ENCODE measurements at places on chromosomes 2 and 18.

DNA sequence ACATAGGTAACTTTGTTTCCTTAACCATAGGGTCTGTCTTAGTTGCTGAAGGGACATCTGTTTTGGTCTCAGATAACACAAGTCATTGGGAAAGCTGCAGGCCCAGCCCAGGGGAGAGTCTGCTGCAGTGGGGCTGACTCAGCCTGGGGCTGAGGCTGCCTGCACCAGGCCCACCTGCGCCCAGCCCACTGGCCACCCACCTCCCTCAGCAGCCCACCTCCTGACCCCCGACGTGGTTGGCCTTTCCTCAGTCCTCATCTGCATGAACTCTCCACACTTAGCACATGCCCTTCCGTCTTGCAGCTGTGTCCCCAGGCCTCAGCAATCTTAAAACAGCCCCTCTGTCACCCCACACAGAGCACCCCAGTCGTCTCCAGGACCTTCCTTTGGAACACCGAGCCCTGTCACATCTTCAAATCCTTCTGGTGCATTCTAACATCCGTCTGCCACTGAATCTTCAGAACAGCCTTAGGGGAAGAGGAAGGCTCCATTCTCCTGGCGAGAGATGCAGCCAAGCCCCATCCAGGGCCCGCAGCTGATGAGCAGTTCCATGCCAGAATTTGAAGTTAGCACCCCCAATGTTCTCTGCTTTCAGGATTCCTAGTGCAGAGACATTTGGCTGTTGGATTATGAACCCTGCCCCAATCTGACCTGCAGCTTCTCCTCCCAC lies 231.4 kb downstream of the SEPTIN10 start:
- DNase-seq: no peak

DNA sequence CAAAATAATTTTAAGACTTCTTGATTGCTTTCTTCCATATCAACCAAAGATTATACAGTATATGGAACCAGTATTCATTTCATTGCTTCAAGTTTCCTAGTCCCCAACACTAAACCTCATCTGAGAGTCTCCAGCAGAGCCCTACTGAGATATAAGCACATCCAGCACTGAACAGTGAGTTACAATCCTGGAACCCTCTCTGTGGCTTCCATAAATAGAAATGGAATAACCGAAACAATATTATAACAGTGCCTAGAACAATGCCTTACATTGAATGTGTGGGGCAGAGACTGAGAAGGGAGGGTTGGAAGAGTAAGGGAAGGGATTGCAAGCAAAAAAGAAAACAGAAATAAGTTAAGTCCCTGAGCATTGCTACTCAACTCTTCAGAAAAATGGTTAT lies 18.9 kb downstream of the AAK1 start:
- DNase-seq: no peak

DNA sequence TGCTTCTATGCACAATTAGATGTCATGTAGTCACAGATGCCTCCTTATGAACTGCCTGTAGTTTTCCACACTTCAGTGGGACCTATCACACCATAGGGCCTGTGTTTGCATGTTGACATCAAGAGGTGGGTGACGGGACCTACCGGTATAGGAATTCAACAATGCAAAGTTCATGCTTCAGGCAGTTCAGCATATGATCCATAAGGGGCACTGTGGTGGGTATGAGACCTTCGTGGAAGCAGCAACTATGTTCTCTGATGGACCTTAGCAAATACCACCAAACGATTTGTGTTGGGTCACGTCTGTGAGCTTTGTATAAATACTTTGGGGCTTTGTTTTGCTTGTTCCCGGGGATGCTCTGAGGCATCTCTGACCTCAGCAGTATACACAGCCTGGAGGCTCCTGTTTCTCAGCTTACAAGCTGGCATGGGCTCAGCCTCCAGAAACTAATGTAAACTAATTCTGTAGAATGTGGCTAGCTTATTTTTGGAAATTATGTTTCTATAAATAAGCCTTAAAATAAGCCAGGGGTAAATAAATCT lies 111.6 kb downstream of the DTNA start:
- no peak for DNase-seq

DNA sequence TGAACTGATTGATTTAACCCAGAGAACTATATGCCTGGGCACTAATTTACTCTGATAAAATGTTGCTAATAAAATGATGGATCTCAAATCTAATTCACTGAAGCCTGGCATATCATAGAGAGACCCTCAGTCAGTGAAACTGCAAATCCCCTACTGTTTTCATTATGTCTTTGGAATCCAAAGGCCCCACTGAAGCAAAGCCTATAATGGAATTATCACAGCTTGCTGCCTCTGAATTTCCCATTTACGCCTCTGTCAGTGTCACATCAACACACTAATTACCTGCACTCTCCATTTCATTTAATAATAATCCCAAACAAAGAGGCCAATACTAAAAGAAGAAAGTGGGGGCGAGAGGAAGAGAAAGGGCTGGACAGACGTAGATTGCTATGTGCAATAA lies 470.9 kb downstream of the MBD2 start:
- no peak for DNase-seq

DNA sequence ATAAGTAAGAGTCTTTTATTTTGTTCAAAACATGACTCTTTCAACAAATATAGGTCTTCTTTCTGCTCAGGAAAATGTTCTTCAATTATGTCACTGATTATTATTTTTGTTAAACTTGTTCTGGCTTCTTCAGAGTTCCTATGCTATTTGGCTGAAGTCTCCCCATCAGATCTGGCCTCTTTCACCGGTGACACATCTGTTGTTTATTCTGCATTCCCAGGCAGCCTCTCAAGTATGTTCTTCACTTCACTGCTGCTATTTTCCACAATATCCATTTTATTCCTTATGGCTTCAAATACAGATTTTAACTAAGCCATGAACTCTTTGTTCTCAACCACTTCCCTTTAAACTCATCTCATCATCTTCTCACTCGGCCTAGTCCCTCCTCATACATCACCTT lies 45.7 kb downstream of the HDAC4 start:
- no peak for DNase-seq

DNA sequence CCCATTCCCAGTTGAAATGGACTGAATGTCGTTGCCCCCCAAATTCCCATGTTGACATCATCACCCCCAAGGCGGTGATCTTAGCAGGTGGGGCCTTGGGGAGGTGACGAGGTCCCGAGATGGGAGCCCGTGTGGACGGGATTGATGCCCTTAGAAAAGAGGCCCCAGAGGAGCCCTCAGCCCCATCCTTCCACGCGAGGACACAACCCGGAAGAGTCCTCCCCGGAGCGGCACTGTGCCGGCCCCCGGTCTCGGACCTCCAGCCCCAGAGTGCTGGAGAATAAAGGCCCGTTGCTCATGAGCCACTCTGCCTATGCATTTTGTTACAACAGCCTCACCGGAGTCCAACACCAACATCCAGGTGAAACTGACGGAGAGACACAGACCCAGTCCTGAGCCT lies 30.4 kb upstream of the SALL3 start:
- DNase-seq: no peak

DNA sequence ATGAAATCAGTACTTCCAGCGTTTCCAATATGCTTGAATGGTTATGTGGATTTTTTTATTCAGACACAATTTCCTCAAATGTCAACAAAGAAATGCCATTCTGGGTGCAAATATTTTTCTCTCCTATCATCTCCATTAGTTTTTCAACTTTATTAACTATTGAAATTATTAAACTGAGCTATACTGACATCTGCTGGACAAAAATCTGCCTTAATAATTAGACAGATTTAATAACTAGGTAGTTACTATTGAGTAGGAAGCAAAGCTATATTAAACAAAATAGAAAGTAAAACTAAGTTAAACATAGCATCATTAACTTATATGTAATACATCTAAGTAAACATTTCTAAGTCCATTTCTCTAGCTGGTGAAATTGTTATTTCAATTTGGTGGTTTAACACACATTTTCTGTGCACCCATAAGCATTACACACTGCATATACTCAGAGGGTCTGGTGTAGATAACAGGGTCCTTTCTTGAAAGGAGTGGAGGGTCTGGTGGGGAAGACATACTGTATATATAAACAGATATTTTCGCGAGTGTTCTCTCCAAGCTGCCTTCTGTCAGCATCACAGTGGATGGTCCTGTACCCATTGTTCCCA lies 77.0 kb downstream of the LANCL1 start:
- peak; percentile 16 for DNase-seq

DNA sequence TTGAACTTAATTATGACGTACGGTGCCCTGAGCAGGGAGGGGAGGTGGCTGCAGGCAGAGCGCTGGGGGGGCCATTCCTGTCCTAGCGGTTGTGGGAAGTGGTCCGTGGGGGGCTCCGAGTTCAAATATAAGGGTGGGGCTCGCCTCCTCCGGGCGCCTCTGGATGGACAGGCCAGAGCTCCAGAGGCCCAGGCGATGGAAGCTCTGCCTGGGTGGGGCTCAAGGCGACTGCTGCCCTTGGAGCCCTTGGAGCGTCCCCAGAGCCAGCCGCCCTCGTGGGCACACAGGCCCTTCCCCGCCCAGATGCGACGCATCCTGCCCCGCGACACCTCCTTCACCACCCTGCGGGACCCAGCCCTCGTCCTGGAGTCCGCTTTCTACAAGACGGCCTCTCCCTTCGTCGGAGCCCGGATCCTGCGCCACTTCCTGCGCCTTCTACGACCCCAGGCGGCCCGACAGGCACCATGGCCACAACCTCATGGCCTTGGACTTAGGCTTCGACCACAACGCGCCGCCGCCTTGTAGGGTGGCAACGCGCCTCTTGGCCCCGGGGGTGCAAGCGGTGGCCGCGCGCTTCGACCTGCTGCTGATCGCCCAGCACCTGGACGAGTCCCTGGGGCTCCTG lies 10.5 kb downstream of the AQP12B start:
- no peak for DNase-seq

- no peak for DNase-seq
Measured at GRCh38 chr18:9421901-9422327, 53.4 kb upstream of the RALBP1 start.

GRCh38 chr2:69828938-69829255 lies 563 bp upstream of the GMCL1 start:
- no peak for DNase-seq

DNA sequence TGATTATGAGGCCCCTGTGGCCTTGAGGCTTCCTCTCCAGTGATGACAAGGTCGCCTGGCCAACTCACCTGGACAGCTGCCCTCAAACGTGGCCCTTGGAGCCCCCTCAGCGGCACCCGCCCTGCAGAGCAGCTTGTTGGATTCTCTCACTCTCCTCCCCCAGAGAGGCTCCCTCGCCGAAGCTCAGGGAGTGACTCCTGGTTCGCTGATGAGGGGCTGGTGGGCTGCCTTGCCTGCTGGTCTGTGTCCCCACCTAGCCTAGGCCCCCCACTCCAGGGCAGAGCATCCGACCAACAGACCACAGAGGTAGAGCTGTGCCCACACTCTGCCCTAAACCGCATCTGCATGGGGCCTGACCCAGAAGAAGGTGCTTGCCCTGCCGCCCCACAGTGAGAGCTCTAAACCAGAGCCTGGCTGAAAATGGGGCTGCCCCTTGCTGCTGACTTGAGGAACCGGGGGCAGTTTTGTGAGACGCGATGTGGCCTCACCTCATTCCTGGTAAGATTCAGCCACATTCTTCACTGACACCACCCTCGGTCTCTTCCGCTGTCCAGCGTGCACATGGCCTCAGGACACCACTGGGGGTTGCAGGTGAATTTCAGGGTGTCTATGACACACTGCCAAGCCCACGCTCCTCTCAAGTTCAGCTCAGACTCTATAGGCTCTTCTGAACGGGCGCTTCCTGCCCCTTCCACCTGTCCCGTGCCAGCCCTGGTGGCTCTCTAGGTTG lies 131.6 kb downstream of the CABLES1 start:
- no peak for DNase-seq

- no peak for DNase-seq
Measured at GRCh38 chr2:147485210-147485851, 359.5 kb upstream of the ACVR2A start.

- DNase-seq: no peak
Measured at GRCh38 chr18:10736984-10737383, 211.2 kb downstream of the NAPG start.

DNA sequence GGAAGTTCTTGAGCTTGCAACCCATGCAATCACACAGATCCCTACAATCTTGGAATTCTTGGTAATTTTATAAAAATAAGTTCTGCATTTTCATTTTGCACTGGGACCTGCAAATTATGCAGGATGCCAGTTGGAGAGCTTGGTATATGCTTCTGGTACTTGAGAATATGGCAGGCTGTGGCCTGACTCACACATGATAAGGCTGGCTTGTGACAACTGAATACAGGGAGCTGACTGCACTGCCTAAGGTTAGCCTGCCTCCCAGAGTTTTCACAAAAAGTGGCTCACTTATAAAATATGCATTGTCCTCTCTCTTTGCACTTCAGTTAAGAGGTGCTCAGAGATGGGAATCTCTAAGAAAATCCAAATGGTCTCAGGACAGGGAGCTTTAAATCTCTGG lies 265.5 kb upstream of the KCNJ3 start:
- DNase-seq: no peak

DNA sequence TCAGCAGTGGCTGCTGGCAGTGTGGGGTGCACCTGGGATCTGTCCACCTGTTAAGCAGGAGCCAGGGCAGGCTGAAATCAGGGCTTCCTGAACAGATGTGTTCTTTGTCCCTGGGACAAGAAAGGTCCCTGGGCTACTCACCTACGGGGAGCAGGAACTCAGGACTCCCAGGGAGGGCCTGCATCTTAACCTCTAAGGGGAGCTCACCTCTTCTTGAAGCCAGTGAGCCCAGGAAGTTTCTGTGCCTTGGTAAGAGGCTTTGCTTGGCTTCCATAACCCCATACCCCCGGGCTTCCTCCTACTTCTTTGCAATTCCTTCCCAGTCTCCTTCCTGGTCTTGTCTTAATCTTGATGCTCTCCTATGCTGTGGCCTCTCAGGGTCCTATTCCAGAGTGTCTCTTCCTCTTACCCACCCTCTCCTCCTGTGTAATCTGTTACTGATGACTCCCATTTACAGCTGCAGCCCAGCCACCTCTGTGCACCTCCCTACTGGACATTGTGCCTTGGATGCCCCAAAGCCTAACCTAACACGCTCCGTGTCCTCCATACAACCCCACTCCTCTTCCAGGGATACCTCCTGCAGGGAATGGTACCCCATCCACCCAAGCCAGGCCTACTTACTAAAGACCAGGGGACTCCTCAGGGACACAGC lies 55.7 kb upstream of the MAPRE3 start:
- no peak for DNase-seq

DNA sequence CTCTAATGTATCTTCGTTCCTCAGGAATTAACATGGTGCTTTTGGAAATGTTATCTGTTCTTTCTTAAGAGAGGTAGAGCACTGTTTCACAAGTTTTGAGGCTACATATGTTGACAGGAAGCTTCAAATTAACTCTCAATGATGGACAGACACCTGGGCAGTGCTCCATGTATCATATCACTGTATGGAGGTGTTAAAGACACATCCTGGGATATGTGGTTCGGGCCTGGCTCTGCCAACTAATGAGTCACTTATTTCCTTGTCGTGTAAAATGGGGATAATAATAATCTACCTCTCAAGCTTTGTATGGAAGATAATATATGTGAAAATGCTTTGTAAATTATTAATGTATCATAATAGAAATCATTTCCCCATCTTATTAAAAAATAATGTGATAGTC lies 90.2 kb downstream of the PARD3B start:
- no peak for DNase-seq

GRCh38 chr2:11870584-11870983 lies 124.2 kb downstream of the LPIN1 start:
- no peak for DNase-seq

- DNase-seq: no peak
Measured at GRCh38 chr2:233029321-233029720, 3.2 kb upstream of the NEU2 start.
